ENCODE measurements at places on chromosomes 5 and 9. TPM values are rescaled to one million over a fixed set of nuclear protein-coding genes. Genes with fewer than 3 reads are reported as not detected.

Gene RGS3
- 269 TPM for total RNA-seq

Gene IL5
- total RNA-seq = not detected

Gene PCDHGB4
- total RNA-seq = 0.31 TPM

Gene LCN15
- not detected for total RNA-seq

Gene SPINK7
- not detected for total RNA-seq

Gene TEX48
- total RNA-seq = not detected

Gene DMRT3
- total RNA-seq = not detected

Gene SHC3
- 0.02 TPM for total RNA-seq

DNA sequence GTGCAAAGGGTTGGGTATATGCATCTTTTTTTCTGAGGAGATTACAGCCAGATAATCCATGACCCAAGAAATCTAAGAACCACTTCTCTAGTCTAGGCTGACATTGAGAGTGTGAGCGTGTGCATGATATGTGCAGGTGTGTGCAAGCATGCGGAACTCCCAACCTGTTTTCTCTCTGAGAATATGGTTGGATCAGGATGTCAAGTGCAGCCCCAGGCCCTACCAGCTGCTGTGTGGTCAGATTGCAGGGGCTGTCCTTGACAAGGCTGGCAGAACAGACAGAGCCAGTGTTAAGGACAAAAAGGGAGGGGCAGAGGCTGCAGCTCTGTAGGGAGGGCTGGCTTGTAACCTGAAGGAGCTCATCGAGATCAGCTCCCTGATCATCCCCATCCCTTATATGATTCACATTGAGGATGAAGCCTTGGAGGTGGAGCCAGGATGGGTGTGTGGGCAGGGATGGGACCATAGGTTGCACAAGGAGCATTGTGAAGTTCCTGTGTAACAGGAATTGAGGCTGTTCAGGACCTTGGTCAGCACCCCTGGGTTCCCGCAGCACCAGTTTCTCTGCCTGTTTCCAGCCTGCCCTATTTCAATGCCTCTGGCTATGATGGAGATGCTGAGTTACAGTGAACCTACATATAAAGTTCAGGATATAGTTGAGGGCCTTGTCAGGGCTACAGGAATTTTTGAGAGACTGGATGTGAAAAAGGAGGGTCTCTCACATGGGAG, 52.6 kb upstream of the ARAP3 start:
- no peak overlapping the region for H3K4me3 ChIP-seq
- no peak overlapping the region for H3K27ac ChIP-seq
- DNase-seq = no peak
- H3K4me1 ChIP-seq = no peaks in the 10 kb centered on the region

DNA sequence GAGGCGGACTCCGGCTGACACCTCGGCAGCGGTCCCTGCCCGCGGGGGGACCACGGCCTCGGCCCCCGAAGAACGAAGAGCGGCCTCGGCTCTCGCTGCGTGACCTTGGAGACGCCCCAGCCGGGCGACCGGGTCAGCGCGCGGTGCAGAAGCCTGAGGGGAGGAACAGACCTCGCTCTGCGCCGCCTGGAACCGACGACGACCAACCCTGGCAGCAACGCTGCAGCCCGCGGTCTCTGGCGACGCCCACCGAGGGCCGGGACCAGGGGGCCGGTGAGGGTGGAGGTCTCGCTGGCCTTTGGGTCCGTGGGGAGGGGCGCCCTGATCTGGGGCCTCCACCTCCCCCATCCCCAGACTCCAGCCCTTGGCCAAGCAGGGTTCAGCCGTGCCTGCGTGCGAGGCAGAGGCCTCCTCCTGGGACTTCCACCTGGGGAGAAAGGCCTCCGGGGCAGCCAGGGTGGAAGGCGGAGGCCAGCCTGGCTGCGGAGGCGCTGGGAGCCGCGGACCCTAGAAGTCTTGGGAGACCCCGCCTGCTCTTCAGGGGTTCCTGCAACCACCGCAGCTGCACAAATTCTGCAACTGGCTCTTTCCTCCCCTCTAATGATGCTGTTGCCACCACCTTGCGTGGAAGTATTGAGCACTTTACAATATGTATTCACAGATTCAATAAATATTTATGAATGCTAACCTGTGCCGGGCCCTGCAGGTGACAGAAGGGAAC, 44.3 kb upstream of the SLC12A7 start:
- peaks cover 7% of the 10 kb centered on the region for H3K27me3 ChIP-seq
- H3K4me3 ChIP-seq = no peak overlapping the region
- DNase-seq = no peak
- no peaks in the 10 kb centered on the region for H3K36me3 ChIP-seq

GRCh38 chr5:43967165-43967564, 364.2 kb downstream of the NNT start:
- no peaks in the 10 kb centered on the region for H3K36me3 ChIP-seq
- no peaks in the 10 kb centered on the region for H3K4me1 ChIP-seq
- H3K27ac ChIP-seq = no peak overlapping the region
- no peak for DNase-seq
- no peak overlapping the region for H3K4me3 ChIP-seq

GRCh38 chr5:98877600-98877999, 51.2 kb downstream of the CHD1 start:
- no peaks in the 10 kb centered on the region for H3K4me1 ChIP-seq
- no peak overlapping the region for H3K4me3 ChIP-seq
- no peak for DNase-seq
- H3K27me3 ChIP-seq = no peaks in the 10 kb centered on the region
- peaks cover 89% of the 10 kb centered on the region for H3K36me3 ChIP-seq

DNA sequence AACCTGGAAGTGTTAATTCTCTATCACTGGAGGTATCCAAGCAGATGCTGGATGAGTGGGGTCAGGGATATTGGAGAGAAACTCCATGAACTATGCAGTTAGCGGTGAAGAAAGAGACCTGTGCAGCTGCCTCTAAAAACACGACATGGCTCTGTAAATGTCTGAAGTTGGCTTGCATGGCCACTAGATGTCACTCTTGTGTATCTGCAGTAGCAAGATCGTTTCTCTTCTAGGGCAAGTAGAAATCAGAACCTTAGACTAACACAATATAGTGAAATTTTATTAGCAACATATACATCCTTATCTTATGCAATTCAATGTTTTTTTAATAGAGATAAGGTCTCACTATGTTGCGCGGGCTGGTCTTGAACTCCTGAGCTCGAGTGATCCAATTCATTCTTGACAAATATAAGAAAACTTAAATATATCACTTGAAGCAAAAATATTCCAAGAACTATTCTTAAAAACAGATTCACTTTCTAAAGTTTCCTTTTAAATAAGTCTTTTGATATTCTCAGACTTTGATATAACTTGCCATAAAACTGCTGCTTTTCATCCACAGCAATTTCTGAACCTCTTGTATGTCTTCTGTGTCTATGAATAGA, 2.9 kb downstream of the OR2S2 start:
- DNase-seq = no peak
- H3K36me3 ChIP-seq = no peaks in the 10 kb centered on the region
- peaks cover 2% of the 10 kb centered on the region for H3K27me3 ChIP-seq
- no peak overlapping the region for H3K4me3 ChIP-seq
- H3K4me1 ChIP-seq = no peaks in the 10 kb centered on the region

GRCh38 chr5:40557501-40557900, 122.2 kb upstream of the PTGER4 start:
- H3K4me3 ChIP-seq = no peak overlapping the region
- H3K27ac ChIP-seq = no peak overlapping the region
- no peaks in the 10 kb centered on the region for H3K4me1 ChIP-seq
- no peaks in the 10 kb centered on the region for H3K27me3 ChIP-seq
- H3K36me3 ChIP-seq = no peaks in the 10 kb centered on the region

Data from natural killer cell (primary cell).